Left lung (tissue), 14 donors: ENCODE measurements at places on chromosomes 2 and 18. TPM values are rescaled to one million over a fixed set of nuclear protein-coding genes. Genes with fewer than 3 reads are reported as not detected.
A peak's percentile ranks its signal among the peaks of the same experiment; 100 is the strongest.

Gene SCN9A
- total RNA-seq, result 11.8 TPM

Gene KYNU
- total RNA-seq, result 7.1 TPM

Gene CYP27C1
- 0.10 TPM for total RNA-seq

GRCh38 chr2:190762566-190762965 lies 113.7 kb downstream of the NAB1 start:
- no peak for DNase-seq

DNA sequence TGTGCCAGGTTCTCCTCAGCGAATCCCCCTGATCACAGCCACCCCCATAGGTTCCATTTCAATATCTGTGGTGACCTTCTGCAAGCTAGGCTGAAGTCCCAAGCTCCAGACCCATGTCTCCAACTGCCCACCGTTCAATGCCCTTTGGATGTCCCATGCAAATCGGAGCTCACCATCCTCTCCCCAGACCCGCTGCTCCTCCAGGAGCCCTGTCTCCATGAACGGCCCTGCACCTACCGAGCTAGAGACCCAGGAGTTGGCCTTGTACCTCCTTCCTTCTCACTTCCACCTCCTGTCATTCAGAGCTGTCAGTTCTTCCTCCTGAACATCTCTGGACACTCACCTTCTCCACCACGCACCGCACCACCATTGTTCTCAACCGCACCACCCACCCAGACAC lies 1.0 kb upstream of the FAHD2A start:
- no peak for DNase-seq

DNA sequence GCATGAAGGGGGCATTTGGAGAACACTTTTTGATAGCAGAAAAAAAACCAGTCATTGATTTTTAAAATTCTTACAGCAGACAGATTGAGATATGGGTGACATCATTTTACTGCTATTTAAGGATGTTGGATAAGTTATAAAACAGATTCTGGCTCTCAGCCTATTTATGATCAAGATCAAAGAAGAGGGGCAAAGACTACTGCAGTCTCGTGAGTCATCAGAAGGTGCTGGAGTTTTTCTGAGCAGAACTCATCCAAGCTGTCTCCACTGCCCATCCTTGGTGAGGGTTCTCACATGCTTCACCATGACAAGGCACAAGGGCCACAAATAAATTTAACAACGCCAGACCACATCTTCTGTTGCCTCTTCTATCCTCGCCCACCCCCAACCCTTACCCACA lies 58.8 kb downstream of the ST6GAL2 start:
- no peak for DNase-seq

- peak; percentile 14 for DNase-seq
These were observed 151.7 kb upstream of the ITGA4 start for GRCh38 chr2:181305301-181306123.

- DNase-seq, result no peak
These were observed 130.8 kb upstream of the MSH6 start for GRCh38 chr2:47652061-47652690.

DNA sequence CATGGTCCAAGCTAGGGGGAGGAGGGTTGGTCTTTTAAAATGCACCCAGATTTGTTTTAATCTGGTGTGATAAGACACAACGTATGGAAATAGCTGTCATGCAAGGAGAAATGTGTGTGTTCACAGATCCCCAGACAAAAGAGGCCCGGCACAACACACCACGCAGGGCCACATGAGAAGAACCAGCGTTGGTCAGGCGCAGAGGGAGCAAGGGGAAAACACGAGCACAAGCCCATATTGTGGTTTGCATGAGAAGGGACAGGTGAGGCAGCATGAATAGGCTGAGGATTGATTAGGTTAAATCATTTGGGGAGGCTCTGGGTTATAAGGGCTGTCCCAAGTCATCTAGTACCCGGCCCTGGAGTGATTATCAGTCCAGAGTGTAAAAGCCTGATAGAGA lies 272.5 kb upstream of the NCKAP5 start:
- no peak for DNase-seq

DNA sequence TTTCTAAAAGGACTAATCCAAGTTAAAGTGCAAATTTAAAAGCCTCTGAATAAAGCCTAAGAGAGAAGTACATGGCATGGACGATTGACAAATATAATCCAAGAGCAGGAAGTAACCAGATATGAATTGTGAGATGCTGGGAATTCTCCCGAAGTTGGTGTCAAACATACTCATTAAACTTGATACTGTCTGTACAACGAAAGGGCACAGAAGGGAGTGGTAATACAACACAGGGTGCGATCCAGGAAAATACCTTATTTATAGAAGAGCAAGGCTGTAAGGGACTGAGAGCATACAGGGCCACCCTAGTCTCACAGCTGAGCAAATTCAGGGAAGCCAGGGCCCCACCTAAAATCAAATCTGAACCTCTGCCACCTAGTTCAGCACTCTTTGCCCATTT lies 41.6 kb downstream of the SEMA4F start:
- no peak for DNase-seq

DNA sequence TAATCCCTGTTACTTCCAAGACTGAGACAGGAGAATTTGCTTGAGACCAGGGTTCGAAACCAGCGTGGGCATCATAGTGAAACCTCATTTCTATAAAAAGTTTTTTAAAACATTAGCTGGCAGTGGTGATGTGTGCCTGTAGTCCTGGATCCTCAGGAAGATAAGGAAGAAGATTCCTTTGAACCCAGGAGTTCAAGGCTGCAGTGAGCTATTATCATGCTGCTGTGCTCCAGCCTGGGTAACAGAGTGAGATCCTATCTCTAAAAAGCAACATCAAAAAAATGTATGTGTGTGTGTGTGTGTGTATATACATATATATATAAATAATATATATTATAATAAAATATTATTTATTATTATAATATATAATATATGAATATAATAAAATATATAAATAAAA lies 1417.6 kb upstream of the CDH2 start:
- DNase-seq, result no peak
